ENCODE measurements at places on chromosomes 6 and 20. TPM values are rescaled to one million over a fixed set of nuclear protein-coding genes. Genes with fewer than 3 reads are reported as not detected.

GRCh38 chr20:50368813-50369224 lies 141.4 kb upstream of the PTPN1 start:
- no peak for DNase-seq

- DNase-seq = no peak
These were observed 76.5 kb upstream of the TMEM170B start for GRCh38 chr6:11460837-11461661.

DNA sequence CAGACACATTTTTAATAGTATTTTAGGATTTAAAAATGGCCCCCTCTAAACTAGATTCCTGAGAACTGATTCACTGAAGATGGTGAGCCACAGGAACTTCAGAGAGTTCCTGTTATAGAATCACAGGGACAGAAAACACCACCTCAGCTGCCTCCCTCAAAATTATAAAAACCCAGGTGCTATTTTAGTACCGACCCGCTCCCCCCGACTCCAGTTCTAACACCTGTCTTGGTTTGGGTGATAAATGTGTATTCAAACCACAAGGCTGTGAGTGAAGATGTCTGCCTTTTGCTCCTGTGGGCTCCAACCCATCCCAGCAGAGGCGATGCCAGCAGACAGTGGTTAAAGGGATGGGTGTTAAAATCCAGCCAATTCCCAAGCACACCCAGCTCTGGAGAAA lies 127.4 kb upstream of the LY86 start:
- no peak for DNase-seq

GRCh38 chr6:22878324-22878701 lies 308.9 kb downstream of the HDGFL1 start:
- no peak for DNase-seq

DNA sequence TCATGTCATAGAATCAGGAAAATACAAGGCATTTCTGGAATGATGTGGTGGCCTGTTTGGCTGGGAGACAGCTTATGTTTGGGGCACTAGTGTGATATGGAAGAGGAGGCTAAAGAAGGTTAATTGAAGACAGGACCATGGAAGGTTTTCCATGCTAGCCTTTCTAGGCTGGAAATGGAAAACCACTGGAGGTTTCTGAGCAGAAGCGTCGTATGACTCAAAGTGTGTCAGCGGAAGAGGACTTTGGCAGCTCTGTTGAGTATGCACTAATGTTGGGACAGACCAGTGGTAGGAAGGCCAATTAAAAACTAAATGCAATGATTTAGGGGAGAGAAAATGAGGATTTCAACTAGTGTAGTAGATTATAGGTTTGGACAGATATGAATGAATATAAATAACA lies 413.1 kb downstream of the PLCB1 start:
- DNase-seq = no peak

- no peak for DNase-seq
These were observed 9.4 kb downstream of the ADTRP start for GRCh38 chr6:11769244-11769643.

DNA sequence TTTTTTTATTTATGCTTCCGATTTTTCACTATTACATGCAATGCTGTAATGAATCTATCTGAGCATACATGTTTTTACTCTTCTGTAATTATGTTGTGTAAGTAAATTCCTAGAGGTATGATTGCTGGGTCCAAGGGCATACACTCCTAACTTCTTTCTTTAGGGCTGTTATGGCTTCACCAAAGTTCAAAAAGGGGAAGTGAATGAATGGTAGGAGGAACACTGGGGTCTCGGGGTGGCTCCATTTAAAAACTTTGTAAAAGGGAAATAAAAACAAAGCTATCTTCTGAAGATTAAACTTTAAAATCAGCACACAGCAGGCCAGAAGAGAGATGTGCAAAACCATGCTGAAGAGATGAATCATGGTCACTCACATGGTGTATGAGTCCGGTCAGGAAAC lies 289.1 kb upstream of the SUPT3H start:
- DNase-seq = no peak

DNA sequence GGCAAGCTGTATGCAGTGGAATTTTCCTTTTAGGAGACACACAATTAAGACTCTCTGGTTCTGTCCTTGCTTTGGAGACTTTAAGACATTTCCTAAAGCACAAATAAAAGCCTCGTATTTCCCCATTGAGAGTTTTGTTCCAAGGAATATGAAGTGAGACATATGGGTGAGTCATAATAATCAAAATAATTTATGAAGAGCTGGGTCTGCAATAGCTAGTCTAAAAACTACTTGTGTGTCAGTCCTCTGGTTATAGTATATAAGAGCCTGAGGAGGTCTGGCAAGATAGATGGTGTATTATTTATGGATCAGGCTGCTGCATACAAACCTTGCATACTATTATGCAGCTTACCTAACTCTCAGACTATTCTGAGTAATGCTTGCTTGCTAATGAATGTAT lies 142.6 kb downstream of the ADGRG6 start:
- DNase-seq = no peak

DNA sequence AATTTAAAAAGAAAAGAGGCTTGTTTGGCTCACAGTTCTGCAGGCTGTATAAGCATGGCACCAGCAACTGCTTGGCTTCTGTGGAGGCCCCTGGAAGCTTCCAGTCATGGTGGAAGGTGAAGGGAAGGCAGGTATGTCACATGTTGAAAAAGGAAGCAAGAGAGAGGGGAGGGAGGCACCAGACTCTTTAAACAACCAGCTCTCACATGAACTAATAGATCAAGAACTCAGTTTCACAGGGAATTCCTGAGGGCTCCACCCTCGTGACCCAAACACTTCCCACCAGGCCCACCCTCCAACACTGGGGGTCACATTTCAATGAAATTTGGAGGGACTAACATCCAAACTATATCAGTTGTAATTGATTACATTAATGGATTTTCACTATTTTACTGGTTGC lies 127.9 kb upstream of the MLIP start:
- no peak for DNase-seq

DNA sequence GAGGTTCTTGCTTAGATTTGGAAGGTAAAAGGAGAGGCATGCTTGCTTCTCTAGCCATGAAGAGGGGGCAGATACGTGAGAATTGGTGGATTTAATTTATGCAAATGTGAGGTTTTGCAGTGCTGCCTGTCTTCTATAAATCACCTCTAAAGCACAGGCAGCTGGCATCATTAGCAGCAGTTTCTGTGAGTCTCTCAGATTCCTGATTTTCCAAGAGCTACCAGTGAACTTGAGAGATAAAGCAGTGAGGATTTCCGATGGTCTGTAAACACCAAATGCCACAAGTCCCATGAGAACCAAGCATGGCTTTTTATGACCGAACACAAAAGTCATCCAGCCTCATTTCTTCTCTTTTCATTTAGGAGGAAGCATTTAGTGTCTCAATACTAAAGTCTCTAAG lies 3.2 kb upstream of the SIRPB2 start:
- no peak for DNase-seq

DNA sequence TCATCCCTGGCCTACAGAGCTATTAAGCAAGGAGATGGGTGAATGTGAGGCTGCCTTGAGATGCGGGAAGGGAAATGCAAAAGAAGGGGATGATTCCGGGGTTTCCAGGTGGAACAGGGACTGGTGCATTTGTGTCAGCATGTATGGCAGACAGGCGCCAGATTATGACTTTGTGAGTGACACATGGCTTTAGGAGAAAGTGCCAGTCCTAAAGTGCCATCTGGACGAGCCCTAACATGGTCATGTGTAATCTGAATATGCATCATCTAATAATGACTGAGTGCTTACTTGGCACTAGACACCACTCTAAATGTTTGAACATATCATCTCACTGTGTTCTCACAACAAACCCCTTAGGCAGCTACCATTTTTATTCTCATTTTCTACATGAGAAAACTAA lies 195.0 kb upstream of the TSHZ2 start:
- DNase-seq = no peak

- no peak for DNase-seq
These were observed 8.4 kb upstream of the GABRR2 start for GRCh38 chr6:89323511-89323971.

DNA sequence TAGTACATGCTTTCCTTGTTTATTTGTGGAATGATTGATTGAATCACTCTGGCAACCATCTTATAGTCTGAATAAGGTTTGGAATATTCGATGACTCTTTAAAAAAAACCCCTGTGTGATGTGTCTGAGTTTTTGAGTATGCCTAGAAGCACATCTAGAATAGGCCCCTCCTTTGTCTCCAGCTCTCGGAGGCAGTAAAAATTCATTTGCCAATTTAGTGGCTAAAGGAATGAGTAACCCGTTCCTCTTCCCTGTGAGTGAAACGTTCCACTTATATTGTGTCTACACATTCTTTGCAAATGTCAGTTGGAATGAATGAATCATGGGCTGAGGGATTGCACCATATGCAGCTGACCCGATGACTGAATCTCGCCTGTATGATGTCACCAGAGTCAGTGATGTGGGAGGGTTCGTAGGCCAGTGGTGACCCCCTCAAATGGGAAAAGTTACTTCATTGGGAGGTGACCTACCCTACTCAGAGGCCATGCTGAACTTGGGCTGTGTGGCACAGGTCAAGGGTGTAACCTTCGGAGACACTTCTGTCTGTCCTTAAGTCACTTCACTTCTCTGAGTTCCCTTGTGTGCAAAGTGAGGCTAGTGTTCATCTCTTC lies 21.6 kb downstream of the MOCS3 start:
- no peak for DNase-seq

DNA sequence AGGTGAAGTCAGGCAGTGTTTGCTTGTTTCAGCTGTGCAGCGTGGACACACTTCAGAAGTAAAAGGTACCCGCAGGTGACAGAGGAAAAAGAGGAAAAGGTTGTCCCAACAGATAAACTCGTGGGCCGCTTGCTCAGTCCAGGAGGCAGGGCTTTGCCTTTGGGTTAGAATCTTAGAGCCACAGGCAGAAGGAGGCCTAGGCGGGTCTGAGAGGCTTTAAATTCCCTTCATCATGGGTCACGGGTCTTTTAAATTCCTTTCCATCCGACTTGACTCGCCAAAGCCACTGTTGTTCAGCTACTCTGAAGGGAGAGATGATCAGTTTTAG lies 48.2 kb downstream of the AGPAT4 start:
- DNase-seq = no peak

GRCh38 chr6:155872961-155873360 lies 417.3 kb upstream of the NOX3 start:
- no peak for DNase-seq

- no peak for DNase-seq
These were observed 754.5 kb downstream of the PTPRT start for GRCh38 chr20:42435230-42435629.

GRCh38 chr20:2874456-2874855 lies 1.2 kb downstream of the PTPRA start:
- no peak for DNase-seq

DNA sequence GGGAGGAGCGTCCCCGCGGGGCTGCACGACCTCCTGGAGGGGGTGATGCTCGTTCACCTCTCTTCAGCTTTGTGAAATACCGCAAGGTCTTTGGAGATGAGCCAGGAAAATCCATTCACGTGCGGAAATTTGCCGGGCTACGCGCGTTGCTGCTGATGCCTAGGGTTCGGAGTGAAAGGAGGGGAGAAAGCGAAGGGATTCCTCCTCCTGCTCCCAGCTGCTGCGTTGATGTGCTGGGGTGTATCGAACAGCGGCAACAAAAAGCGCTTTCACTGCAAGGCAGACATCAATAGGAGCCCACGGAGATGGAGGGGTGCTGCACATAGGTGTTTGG lies 391 bp upstream of the B3GAT2 start:
- no peak for DNase-seq

DNA sequence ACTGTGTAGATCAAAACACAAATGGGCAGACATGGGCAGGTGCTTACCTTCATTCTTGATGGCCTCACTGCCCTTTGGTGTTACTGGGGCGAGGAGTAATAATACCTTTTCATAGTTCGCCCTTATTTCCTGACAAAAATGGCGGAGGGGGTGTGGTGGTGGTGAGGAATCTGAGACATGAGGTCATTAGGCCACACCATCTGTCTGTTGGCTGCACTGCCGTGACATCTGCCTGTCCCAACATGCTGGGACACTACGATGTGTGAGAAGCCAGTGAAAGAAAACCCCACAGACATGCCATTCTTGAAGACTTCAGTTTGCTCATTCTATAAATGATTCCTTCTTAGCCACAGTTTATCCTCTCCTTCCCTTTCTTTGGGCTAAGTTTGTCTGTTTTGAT lies 13.4 kb upstream of the MAPRE1 start:
- DNase-seq = no peak

DNA sequence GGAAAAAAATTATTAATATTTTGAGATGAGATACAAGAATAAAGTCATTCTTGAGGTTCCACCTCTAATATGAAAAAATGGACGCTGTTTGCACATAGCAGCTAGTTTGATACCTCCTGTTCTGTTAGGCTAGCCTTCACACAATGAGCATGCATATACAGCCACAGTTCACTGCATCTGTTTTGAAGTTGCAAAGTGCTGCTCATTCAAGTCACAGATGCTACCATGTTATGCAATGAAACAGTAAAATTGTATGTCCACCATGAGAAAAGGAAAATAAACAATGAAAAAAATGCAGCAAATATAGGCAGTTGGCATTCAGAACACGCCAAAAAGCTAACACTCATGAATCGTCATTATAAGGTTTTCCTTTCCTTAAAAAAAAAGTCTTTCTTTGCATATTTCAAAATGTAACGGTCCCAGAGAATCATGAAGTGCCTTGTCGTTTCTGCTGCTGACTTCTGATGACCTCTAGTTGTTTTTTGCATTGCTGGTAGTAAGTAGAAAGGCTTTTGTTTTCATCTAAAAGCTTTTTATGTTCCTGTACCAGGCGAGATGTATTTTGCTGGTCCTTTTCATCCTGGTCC lies 70.7 kb downstream of the MAP3K7 start:
- DNase-seq = no peak

GRCh38 chr20:19964289-19965265 lies 52.6 kb upstream of the NAA20 start:
- no peak for DNase-seq

DNA sequence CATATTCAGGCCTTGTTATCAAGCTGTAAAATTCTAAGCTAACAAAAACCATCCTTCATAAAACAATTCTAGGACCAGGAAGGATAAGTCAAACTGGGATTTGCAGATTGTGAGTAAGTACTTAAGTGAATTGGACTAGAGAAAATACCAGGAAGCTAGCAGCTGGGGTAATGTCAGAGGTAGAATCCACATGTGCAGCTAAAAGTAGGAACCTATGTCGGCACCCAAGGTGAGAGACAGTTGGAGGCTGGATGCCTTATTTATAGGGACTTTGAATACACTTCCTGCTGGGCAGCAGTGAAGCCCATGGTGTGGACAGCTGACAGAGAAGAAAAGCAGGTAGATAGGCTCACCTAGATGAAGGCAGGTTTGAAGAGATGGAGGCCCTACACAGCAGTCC lies 127.3 kb downstream of the FLRT3 start:
- no peak for DNase-seq

PBOV1 gene
- total RNA-seq = not detected

TENT5A gene
- 0.34 TPM for total RNA-seq

BMP5 gene
- not detected for total RNA-seq

SAMHD1 gene
- total RNA-seq = 59.9 TPM

CDSN gene
- not detected for total RNA-seq

SAPCD1 gene
- 16.7 TPM for total RNA-seq

TRIM40 gene
- total RNA-seq = not detected

FAM83C gene
- not detected for total RNA-seq

C6orf132 gene
- total RNA-seq = 0.18 TPM

GPLD1 gene
- total RNA-seq = 0.39 TPM

SLC29A1 gene
- 122 TPM for total RNA-seq

ULBP3 gene
- not detected for total RNA-seq

ADGB gene
- not detected for total RNA-seq

ARHGAP18 gene
- 3.8 TPM for total RNA-seq

VGLL2 gene
- total RNA-seq = not detected

MOCS1 gene
- 1.2 TPM for total RNA-seq

CD93 gene
- 1.2 TPM for total RNA-seq

SPEF1 gene
- total RNA-seq = not detected

All from activated T-helper 1 cell treated with anti-CD3 and anti-CD28 coated beads, Interleukin-12 subunit alpha, Interleukin-12 subunit beta, Interleukin-2, Interleukin-4 antibody, amounts not matched to agents 30 ng/mL and 10 ng/mL and 1 ng/mL, durations not matched to agents 14 hours and 24 hours and 36 hours (primary cell).